ENCODE measurements at places on chromosomes 5 and 9. TPM values are rescaled to one million over a fixed set of nuclear protein-coding genes. Genes with fewer than 3 reads are reported as not detected.

DNA sequence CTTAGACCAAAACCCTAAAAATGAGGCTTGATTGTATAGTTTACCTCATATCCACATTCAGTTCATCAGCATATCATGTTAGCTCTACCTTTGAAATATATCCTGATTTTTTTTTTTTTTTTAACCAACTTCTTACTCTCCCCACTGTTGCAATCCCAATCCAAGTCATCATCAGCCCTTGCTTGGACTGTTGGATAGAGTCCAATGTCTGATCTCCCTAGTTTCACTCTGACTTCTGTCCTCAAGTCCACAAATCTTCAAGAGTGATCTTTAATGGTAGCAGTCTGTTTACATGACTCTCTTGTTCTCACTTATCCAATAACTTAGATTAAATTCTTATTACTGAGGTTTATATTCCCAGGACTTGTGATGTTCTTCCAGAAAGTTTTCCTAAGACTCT is 30.8 kb downstream of the NAA35 start:
- DNase-seq = no peak

DNA sequence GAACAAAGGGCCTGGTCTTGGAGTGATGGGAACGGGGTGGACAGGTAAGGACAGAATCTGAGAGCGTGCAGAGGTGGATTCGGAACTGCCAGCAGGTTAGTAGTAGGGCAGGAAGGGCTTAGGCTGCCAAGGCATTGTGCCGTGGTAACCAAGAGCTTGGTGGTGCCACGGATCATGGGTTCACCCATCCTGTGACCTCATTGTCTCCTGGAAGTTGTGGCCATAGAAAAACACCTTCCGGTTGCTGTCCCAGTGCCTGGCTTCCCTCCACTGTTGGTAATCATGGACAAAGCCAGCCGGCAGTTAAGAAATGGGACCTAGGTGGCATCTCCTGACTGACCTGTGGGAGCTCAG is 42.5 kb upstream of the CFAP157 start:
- DNase-seq = no peak

- no peak for DNase-seq
These were observed 205.7 kb downstream of the ADAMTS12 start for GRCh38 chr5:33685873-33686755.

DNA sequence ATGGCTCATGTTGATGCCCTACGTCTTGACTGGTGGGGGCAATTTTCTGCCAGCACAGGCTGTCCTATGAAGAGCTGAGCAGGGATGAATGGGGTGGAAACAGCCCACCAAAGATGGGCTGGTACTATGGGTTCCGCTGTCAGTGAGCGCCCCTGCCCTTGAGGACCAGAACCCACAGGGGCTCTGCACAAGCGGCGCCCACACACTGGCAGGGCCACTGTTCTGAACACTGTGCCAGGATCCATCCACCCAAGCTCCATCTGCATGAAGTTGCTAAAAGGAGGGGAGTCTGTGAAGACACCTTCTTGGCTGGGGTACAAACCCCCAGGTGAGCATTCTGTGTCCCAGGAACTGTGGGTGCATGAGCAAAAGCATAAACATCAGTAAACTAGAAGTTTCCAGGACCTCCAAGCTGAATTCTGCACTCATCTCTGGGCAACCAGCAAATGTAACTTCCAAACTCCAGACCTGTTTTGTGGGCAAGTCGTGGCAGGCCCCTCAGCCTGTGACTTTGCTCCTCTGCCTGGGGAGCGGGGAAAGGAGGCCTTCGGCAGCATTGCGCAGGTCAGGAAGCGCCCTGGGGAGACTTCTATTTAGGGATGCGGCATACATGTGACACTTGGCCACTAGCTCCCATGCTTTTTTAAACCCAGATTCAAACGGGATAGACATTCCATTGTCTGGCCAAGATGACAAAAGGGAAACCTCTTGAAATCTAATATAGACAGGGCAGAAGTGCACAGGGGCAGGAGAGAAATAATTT is 48.9 kb downstream of the PTPN3 start:
- no peak for DNase-seq

- DNase-seq = no peak
These were observed 2.1 kb downstream of the SAXO1 start for GRCh38 chr9:19030899-19031298.

GRCh38 chr5:81393430-81393782 is 528 bp downstream of the ACOT12 start:
- DNase-seq = no peak

The BAAT gene
- polyA plus RNA-seq = not detected

The ERP44 gene
- 10.8 TPM for polyA plus RNA-seq

The MARCOL gene
- not detected for polyA plus RNA-seq

DNA sequence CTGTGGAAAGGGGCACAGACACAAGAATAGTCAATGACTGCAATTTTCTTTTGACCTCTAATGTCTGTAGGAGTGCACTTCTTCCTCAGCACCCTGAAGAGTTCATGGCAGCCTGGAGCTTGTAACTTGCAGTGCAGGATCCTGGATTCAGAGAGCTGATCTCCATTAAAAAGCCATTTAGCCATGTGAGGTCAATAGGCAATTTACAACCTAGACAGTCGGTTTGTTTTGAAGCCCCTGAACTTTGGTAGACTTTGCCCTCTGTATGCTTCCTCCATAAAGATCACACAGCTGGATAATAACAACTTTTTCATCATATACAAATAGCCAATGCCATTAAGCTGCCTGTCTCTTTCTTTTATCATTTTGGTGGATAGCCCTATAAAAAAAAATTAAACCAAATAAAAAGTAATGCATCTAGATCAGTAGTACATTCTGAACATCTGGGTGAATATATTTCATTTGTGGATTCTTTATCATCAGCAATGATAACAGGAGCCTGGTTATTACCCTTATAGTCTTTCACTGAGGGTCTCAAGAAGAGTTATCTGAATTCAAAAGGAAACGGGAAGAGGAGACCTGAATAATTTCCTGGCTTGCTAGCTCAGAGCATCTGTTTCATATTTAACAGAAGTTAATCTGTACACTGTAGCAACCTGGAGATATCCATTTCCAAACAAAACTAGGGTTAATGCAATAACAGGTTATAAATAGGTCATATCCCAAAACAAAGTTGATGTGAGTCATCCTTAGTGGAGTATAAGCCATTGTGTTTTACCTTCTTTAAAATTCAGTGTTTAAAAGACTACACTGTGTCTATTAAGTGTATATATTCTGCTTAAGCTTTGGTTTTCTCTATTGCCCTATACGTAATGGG is 193.8 kb upstream of the ACTBL2 start:
- DNase-seq = no peak

The ARID3C gene
- not detected for polyA plus RNA-seq

The GRIA1 gene
- not detected for polyA plus RNA-seq

DNA sequence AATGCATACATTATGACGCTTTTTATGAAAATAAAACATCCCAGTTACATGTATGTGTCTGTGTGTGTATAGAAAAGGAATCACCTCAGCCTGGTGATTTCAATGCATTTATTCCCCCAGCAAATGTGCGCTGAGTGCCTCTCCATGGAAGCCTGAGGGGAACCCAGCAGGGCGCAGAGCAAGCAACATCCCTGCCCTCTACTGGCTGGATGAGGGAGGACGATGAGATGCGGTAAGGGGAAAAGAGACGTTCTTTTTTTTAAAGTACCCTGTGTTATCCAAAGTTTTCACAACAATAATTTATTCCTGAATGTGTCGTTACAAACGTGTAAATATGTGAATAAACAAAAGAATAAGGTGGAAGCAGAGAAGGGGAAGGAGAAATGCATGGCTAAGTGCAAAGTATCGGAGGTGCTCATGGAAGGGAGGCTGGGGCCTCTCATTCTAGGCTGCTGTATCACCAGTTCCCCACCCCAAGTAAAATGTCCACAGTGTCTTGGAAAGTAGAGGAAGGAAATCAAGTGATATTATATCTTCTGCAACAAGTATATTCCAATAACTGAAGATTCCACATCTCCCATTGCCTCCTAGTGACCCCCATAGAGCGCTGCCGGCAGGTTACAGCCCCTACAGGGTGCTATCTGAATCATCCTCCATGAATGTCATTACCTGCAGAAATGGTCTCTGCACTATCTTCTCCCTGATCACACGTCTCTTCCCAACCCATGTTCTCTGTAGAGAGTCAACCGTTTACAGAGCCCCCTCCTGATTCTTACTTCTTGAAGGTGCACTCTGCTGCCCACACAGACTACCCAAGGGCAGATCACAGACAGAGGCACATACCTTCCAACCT is 13.0 kb upstream of the ABLIM3 start:
- no peak for DNase-seq

- DNase-seq = no peak
These were observed 84.9 kb upstream of the NR3C1 start for GRCh38 chr5:143488381-143488780.

DNA sequence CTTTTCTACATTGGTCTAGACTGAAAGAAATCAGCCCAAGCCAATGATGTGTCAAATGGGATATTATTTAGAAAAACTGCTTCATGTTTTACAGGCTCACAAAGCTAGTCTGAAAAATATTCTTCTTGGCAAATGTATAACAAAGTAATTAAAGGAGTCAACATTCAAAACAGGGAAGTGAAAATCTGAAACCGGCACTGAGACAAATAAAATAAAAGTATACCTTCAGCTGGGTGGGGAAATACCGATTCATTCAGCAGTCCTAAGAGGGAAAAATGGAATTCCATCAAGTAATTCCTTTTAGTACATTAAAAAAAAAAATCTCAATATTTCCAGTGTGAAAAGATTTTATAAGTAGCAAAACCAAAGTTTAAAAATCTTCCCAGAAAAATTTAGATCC is 259.6 kb upstream of the SLC24A2 start:
- no peak for DNase-seq

The PRUNE2 gene
- polyA plus RNA-seq = 0.72 TPM

DNA sequence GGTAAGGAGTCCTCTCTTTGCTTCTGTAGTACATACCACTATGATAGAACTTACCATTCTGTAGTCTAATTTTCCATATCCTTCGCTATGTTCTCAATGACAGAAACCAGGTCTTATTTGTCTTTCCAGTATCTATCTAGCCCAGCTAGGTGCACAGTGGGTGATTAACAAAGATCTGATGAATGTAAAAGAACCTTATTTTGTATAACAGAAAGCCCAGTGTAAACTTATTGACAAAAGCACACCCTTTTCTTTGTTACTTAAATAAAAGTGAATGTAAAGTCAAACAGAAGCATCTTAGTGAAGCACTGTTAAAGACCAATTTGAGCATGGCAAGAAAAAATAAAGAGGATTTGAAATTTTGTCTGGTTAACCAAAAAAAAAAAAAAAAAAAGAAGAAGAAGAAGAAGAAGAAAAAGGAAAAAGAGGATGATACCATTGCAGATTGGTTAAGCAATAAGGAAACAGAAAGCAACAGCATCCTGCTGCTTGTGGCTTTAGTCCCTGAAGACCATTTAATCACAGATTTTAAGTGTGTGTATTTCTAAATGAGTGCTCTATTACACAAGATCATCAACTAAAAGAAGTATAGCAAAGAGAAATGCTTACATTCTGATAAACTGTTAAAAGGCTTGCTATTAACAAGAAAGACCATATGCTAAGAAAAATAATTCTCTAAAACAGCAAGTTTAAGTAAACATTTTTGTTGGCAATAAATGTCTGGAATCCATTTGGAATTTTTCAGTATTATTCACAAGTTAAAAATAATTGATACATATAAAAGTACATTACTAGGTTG is 21.2 kb downstream of the MEGF9 start:
- peak; percentile 90 for DNase-seq

- no peak for DNase-seq
These were observed 24.1 kb upstream of the SLC25A48 start for GRCh38 chr5:135810188-135810943.

Measured in CD14-positive monocyte (primary cell).